NCI-H1105 (cell line): ENCODE measurements at places on chromosomes 1 and 21.

- DNase-seq: no peak
These were observed 215.7 kb upstream of the IRF2BP2 start for GRCh38 chr1:234825498-234826165.

GRCh38 chr1:206672844-206673758 lies 11.6 kb upstream of the MAPKAPK2 start:
- DNase-seq: no peak

DNA sequence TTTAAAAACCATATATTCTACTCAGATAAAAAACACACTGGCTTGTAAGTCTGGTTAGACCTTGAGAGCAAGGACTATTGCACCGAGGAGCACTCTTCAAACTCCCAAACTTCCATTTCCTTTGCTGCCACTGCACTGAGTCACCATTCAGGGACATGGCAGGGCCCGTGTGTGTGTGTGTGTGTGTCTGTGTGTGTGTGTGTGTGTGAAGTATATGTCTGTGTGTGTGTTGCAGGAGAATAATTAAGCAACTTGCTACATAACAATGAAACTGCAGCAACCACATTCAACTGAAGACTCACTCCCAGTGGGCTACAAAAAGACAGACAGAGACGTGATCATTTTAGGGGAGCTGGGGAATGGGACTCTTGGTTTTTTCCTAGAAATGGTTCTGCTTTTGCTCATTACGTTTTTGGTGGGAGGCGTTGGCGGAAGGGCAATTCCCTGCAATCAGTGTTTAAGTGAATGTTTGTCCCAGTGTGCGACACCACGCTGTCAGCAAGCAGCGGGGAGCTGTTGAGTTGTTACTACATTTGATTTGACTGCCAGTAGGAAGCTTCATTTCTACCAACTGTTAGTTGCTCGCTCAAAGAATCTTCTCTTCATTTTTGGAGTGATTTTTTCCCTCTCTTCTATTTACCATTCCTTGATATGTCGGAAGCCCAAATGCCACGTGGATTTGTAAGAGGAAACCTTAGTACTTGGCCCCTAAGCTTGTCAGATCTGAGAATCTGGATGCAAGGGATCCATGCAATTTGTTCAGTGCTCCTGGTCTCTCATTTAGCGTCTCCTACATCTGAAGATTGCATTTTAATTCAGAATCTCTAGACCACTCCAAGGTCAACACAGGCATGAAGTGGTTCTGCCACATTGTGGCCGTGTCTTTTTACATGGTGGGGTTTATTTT lies 36.1 kb downstream of the ESRRG start:
- DNase-seq: no peak

- DNase-seq: no peak
These were observed 166.1 kb upstream of the DPYD start for GRCh38 chr1:98086796-98087441.

GRCh38 chr1:220876511-220877376 lies 2.5 kb upstream of the HLX start:
- no peak for DNase-seq

DNA sequence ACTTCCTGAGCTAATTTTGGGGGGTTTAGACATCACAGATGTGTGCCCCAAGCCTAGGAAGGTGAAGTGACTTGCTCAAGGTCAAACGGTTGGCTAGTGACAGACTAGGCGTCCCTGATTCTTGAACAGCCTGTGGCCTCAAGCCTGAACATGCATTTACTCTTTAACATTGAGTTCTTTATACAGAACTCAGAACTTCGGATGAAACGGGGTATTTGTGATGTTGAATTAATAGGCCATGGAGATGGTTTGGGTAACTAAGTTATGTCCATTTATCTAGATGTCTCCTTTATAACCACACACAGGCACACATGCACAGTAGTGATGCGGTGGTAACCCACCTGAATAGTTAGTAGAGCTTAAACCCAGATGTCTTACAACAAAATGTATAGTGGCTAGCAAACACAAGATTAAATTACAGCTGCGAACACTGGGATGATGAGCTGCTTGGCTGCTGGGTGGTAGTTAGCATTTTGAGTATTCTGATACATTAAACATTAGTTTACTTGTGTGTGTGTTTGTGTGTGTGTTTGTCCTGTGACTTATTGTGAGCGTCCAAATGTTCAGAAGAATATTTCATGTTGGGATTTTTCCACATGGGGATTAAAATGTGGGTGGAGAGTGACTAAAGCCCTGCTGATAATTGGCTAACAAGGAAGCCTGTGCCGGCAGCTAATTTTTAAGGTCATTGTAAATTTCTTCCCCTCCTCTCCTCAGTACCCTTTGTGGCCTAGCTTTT lies 2.3 kb downstream of the ATP1A1 start:
- no peak for DNase-seq

GRCh38 chr1:32611859-32612188 lies 38.5 kb downstream of the ZBTB8OS start:
- DNase-seq: no peak

GRCh38 chr1:222247811-222248310 lies 300.0 kb downstream of the HHIPL2 start:
- DNase-seq: no peak

DNA sequence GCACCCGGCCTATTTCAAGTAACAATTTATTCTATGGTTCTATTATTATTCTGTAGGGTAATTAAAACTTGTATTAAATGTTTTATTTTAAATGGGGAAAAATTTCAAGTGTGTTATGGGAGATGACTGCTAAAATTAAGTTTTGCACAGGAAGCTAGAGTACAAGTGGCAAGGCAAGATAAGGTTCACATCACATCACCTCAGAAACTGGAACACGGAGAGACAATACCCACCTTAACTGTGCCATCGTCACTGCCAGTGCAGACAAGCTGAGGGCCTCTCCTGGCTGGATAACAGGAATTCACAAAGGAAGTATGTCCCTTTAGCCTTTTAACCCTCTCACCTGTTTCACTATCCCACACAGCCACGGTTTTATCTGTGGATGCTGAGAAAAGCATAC lies 7.6 kb downstream of the SNRNP40 start:
- DNase-seq: no peak

DNA sequence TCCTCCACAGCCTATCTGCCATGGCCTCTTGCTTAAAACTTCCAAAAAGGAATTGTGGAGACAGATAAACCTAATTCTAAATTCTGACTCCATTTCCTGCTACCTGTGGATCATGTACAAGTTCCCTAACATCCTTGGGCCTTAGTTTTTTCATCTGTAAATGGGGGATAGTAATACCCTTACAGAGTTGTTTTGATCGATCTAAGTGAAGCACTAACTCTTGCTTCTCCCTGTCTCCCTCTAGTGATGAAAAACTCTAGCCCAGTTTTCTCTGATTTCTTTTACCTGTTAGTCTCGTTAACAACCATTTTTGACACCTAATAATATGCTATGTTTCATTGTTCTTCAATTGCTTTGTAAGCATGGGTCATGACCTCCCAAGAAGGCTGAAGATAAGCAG lies 65.9 kb downstream of the TM2D1 start:
- no peak for DNase-seq
